ENCODE measurements at places on chromosomes 2 and 18. TPM values are rescaled to one million over a fixed set of nuclear protein-coding genes. Genes with fewer than 3 reads are reported as not detected.
A peak's percentile ranks its signal among the peaks of the same experiment; 100 is the strongest.

DAW1 gene
- not detected for total RNA-seq

DNA sequence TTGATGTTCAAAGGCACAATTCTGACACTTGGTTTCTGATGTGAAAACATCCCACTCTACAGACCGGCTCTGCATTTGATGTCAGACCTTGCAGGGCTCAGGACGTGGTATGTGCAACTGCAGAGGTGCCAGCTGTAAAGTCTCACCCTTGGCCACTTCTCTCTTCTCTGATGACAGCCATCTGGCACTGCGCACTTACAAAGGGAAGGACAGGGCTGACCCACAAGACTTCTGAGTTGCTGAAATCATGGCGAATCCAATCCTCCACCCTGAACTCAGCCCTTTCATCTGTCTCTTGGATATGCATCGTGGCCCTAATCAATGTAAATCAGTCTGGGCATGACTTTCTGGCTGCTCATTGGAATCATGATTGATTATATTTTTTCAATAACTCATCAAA, 82.5 kb downstream of the SEPTIN10 start:
- no peak for DNase-seq

- no peak for DNase-seq
These were observed 125.6 kb upstream of the HS6ST1 start for GRCh38 chr2:128444121-128444771.

GRCh38 chr2:2466534-2466933, 135.5 kb upstream of the MYT1L start:
- no peak for DNase-seq

- DNase-seq = no peak
These were observed 2.1 kb downstream of the MBP start for GRCh38 chr18:77130229-77131099.

- DNase-seq = peak; percentile 84
These were observed 289.8 kb upstream of the SPRED2 start for GRCh38 chr2:65722028-65722778.

DNA sequence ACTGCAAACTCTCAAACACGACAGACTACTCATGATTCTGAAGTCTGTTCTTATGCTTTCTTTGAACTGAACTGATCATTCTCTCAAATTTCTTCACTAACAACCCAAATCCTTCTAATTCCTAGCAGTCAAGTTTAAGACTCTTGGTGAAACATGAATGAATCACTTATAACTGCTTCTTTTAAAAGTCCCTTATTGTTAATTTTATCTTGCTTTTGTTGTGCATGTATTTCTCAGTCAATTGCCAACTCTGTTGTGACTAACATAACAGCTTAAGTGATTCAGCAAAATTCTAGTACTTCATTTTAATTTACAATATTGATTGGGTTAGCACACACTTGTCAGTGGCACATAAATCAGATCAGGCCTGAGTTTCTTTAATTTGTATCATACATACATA, 357.0 kb upstream of the FSIP2 start:
- no peak for DNase-seq

DNA sequence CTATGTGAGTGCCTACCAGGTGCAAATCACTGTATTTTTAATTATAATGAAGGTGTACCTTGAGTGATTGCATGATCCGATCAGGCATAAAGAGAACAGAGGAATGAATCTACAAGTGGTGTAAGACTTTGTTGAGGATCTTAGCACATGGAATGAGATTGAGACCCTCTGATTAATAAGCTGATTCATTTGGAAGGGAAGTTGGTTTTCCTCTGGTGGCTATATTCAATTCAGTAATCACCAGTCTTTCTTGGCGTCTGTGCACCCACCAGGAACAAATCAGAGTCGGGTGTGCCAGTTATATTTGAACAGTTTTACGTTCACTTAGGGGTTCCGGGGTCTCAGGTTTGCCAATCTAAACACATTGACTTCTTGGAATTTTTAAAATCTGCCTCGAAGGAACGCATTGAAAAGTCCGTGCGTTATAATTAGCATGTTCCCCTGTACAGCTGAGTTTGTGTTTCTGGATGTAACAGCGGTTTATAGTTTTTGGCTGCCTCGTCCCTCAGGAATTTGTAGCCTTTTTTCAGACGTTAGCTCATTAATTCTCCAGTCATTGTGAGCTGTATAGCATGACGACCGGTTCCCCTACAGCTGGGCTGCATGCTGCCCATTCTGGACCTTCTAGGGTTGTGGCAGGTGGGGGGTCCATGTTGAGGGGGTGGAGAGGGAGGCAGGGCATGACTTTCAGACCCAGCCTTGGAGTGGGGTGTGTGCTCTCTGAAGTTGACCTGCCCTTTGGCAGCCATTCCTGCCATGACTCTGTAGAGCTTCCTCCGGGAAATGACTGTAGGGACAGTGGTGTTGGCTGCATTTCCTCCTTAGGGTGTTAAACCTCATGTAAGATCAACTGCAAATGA, 20.3 kb downstream of the MYO1B start:
- DNase-seq = no peak

All from neural progenitor cell (in vitro differentiated cells).